Activated naive CD8-positive, alpha-beta T cell treated with anti-CD3 and anti-CD28 coated beads, Interleukin-2, amount 10 ng/mL, durations not matched to agents 7 days and 5 days (primary cell): ENCODE measurements at places on chromosomes 12 and 14. TPM values are rescaled to one million over a fixed set of nuclear protein-coding genes. Genes with fewer than 3 reads are reported as not detected.

SLC2A13 gene
- total RNA-seq, result 8.1 TPM

DNA sequence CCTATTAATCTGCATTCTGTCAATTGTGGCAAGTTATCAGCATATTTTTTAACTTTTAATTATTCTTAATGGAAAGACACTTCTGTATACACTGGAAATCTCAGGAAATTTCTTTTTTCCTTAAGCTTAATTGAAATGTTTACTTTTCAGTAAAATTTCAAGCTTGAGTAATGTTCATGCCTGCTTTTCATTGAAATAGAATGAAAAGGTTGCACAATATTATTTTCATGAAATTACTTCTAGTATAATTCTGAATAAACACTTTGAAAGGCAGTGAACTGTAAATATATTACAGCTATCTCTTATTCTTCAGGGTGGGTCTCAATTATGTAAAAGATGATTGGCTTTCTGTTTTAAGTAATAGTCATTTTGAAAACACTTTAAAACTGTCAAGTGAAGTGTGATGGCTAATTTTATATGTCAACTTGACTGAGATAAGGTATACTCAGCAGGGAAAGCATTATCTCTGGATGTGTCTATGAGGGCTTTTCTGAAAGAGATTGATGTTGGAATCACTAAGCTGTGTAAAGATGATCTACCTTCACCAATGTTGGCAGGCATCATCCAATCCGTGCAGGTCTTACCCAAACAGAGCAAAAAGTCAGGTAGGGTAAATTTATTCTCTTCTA, 29.9 kb downstream of the CLEC2D start:
- no peak overlapping the region for H3K27ac ChIP-seq
- H3K27me3 ChIP-seq, result no peaks in the 10 kb centered on the region
- peaks cover 47% of the 10 kb centered on the region for H3K36me3 ChIP-seq
- no peak for DNase-seq
- H3K4me1 ChIP-seq, result peaks cover 63% of the 10 kb centered on the region

DNA sequence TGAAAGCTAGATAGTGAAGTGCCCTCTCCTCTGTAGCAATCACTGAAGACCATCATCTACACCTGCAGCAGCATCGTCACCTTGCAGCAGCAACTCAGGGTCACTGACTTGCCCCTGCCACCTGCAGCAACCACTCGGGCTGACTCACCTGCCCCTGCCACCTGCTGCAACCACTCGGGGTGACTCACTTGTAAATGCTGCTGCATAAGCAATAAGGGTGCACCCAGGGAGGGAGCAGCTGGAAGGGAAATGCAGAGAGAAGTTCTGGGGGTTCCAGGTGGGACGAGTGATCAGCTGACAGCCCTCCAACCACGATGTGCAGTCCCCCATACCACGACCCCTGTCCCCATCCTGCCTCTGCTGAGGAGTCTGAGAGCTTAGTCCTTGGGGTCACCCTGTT, 357.1 kb upstream of the SFSWAP start:
- no peak for DNase-seq
- H3K4me3 ChIP-seq, result no peak overlapping the region
- peaks cover 4% of the 10 kb centered on the region for H3K27me3 ChIP-seq
- no peak overlapping the region for H3K27ac ChIP-seq

GRCh38 chr14:56087671-56088471, 30.3 kb upstream of the PELI2 start:
- peaks cover 13% of the 10 kb centered on the region for H3K27me3 ChIP-seq
- H3K4me1 ChIP-seq, result no peaks in the 10 kb centered on the region
- H3K36me3 ChIP-seq, result no peaks in the 10 kb centered on the region
- no peak overlapping the region for H3K27ac ChIP-seq
- H3K4me3 ChIP-seq, result no peak overlapping the region

DNA sequence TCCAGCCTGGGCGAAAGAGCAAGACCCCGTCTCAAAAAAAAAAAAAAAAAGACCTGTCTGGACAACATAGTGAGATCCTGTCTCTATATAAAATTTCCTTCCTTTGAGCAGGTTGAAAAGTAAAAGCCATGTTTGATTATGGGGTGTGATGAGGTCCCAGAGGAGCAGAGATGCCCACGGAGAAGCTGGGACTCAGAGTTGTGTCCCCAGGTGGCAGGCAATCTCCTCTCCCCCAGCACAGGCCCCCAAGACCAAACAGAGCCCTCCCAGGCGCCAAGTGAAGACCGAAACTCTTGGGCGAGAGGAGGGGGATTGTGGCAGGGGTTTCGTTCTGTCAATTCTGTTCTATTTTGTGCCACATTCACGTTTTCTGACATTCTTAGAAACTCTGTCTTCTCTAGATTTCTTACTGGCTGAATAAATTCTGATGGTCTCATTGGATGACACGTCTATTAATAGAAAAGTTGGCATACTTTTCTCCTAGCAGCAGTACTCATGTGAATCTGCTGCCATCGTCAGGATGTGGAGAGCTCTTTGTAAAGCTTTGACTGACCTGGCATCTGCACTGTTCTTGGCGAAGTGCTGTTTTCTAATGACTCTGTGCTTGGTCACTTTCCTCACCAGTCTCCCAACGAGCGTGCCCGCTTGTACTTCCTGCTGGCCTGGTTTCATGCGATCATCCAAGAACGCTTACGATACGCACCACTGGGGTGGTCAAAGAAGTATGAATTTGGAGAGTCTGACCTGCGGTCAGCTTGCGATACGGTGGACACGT, 43.4 kb downstream of the HSP90AA1 start:
- no peaks in the 10 kb centered on the region for H3K27me3 ChIP-seq

LRTM2 gene
- not detected for total RNA-seq

RERG gene
- total RNA-seq, result not detected

DNA sequence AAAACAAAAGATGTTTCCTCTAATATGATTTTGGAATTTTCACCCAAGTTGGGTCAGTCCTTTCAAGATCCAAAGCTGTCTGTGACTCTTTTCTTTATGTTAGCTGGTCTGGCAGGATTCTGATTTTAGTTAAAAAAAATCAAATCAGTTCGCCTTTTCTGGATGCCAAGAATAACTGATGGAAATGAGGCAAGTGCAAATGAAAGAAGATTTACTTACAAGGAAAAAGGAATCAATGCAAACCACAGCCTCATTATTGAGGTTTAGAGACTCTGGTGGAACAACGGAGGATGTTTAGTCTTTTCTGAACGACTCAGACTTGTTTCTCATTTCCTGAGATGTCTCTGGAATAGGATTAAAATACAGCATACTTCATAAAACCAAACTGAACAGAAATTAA, 117.0 kb upstream of the DYRK2 start:
- no peak overlapping the region for H3K27ac ChIP-seq
- peaks cover 2% of the 10 kb centered on the region for H3K36me3 ChIP-seq
- no peaks in the 10 kb centered on the region for H3K4me1 ChIP-seq
- no peaks in the 10 kb centered on the region for H3K27me3 ChIP-seq
- H3K4me3 ChIP-seq, result no peak overlapping the region

DNA sequence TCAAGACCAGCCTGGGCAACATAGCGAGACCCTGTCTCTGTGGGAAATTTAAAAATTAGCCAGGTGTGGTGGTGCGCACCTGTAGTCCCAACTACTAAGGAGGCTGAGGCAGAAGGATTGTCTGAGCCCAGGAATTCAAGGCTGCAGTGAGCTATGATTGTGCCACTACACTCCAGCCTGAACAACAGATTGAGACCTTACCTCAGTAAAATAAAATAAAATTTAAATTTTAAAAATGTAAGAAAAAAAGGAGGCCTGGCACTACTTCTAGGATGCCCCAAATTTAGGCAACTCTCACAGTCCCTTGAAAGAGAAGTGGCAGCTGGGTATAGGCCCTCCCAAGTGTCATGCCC, 918 bp upstream of the INHBE start:
- H3K36me3 ChIP-seq, result no peaks in the 10 kb centered on the region
- H3K27ac ChIP-seq, result no peak overlapping the region
- no peak for DNase-seq
- H3K4me1 ChIP-seq, result peaks cover 16% of the 10 kb centered on the region

GRCh38 chr14:103488960-103489359, 33.7 kb downstream of the CKB start:
- no peak for DNase-seq
- H3K27ac ChIP-seq, result peak overlapping the region; percentile 14

DNA sequence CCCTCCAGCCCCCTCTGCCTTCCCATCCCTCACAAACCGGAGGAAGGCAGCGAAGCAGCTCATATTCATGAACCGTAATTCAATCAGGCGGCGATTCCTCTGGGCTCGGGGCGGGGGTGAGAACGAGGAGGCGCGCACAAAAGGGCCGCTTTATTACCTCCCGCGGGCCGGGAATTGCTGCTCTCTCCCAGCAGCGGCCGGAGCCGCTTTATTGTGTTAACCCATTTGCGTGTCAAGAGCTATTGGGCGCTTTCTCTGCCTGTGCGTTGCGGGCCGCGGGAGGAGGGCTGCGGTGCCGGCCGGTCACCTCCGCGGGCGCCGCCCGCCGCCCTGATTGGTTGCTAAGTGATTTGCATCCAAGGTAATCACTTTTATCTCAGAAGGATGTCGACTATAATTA, 4.8 kb downstream of the FAM222A start:
- H3K27me3 ChIP-seq, result peaks cover 33% of the 10 kb centered on the region
- H3K36me3 ChIP-seq, result no peaks in the 10 kb centered on the region
- no peak overlapping the region for H3K4me3 ChIP-seq
- DNase-seq, result no peak

SMCO2 gene
- not detected for total RNA-seq

- H3K27ac ChIP-seq, result no peak overlapping the region
- peaks cover 26% of the 10 kb centered on the region for H3K36me3 ChIP-seq
- no peak overlapping the region for H3K4me3 ChIP-seq
- no peaks in the 10 kb centered on the region for H3K27me3 ChIP-seq
- DNase-seq, result no peak
These were observed 23.7 kb downstream of the VDR start for GRCh38 chr12:47881051-47881450.

GRCh38 chr12:103802586-103802886, 38.5 kb downstream of the NT5DC3 start:
- no peak for DNase-seq
- H3K4me3 ChIP-seq, result no peak overlapping the region
- H3K36me3 ChIP-seq, result peaks cover 12% of the 10 kb centered on the region
- no peaks in the 10 kb centered on the region for H3K27me3 ChIP-seq

CYP46A1 gene
- 0.33 TPM for total RNA-seq

DNA sequence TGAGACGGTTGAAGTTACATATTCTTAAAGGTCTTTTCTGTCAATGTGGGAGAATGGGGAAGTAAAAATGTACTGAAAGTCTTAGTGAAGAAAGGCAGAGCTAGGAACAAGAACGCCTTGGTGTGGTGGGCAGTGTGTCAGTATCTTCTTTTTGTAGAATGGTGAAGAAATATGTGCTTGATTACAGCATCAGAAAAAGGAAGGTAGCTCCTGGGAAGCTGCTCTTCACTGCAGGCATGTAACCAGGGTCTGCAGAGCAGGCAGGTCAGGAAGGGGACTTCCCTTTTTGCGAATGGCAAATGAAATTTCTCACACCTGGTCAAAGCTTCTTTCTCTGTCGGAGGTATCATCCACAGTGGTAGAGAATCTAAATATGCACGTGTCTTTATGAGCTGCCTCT, 226.2 kb downstream of the ADAMTS20 start:
- no peak overlapping the region for H3K27ac ChIP-seq
- no peaks in the 10 kb centered on the region for H3K36me3 ChIP-seq
- DNase-seq, result no peak
- no peak overlapping the region for H3K4me3 ChIP-seq
- no peaks in the 10 kb centered on the region for H3K4me1 ChIP-seq

- no peaks in the 10 kb centered on the region for H3K4me1 ChIP-seq
- peaks cover 2% of the 10 kb centered on the region for H3K27me3 ChIP-seq
- H3K27ac ChIP-seq, result no peak overlapping the region
These were observed 19.8 kb downstream of the OR5AU1 start for GRCh38 chr14:21136024-21136423.

DYNC1H1 gene
- total RNA-seq, result 287 TPM

DNA sequence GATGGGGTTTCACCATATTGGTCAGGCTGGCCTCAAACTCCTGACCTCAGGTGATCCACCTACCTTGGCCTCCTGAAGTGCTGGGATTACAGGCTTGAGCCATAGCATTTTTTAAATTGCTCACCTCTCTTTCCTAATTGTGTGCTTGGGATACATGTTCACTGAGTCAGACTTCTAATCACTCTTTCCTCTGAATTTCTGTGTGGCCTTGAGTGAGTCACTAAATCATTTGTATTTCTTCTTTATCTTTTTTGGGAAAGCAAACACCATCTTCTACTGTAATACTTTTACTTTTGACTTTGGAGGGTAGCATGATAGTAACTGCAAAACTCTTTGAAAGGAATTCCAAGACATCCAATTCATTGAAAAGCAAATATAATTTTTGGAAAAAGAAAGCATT, 60.8 kb downstream of the FLRT2 start:
- H3K4me3 ChIP-seq, result no peak overlapping the region
- no peak for DNase-seq
- H3K27me3 ChIP-seq, result no peaks in the 10 kb centered on the region
- peaks cover 6% of the 10 kb centered on the region for H3K4me1 ChIP-seq
- no peak overlapping the region for H3K27ac ChIP-seq

DNA sequence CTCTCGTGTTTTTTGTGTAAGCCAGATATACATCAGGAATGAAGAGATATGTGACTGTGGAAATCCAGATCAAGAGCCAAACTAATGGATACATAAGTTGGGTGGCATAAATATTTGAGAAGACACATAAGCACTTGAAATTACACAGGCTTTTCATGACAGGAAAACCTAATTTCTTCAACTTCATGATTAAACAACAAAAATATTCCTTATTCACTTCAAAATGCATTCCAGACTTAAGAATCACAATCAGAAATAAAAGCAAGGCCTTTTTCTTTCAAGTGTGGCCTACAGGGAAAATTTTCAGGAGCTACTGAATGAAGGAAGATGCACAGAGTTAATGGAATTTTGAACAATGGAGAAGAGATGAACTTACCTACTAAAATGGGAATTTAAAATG, 515.6 kb downstream of the FOXG1 start:
- no peaks in the 10 kb centered on the region for H3K27me3 ChIP-seq
- H3K27ac ChIP-seq, result no peak overlapping the region
- no peaks in the 10 kb centered on the region for H3K36me3 ChIP-seq
- H3K4me1 ChIP-seq, result no peaks in the 10 kb centered on the region

PTCSC3 gene
- total RNA-seq, result not detected

DNA sequence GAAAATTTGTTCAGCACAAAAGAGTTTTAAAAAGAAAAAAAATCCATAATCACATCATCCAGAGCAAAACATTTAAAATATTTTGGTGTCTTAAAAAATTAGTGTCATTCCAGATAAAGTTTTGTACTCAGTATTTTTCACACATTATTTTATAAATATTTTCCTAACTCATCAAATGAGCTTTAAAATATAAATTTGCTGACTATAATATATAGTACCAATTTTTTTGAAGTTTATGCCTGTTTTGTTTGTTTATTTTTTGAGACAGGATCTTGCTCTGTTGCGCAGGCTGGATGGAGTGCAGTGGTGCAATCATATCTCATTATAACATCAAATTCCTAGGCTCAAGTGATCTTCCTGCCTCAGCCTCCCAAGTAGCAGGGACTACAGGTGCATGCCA, 164.1 kb downstream of the SLC41A2 start:
- H3K36me3 ChIP-seq, result peaks cover 3% of the 10 kb centered on the region
- no peak overlapping the region for H3K4me3 ChIP-seq
- H3K27ac ChIP-seq, result no peak overlapping the region
- H3K27me3 ChIP-seq, result peaks cover 13% of the 10 kb centered on the region
- DNase-seq, result no peak

- no peak overlapping the region for H3K4me3 ChIP-seq
- peaks cover 2% of the 10 kb centered on the region for H3K36me3 ChIP-seq
- H3K27ac ChIP-seq, result no peak overlapping the region
- peaks cover 16% of the 10 kb centered on the region for H3K4me1 ChIP-seq
- DNase-seq, result peak; percentile 19
These were observed 4.2 kb downstream of the NOC4L start for GRCh38 chr12:132148368-132149045.

MAP1LC3B2 gene
- total RNA-seq, result 0.89 TPM
